ENCODE measurements at places on chromosomes 5 and 9. TPM values are rescaled to one million over a fixed set of nuclear protein-coding genes. Genes with fewer than 3 reads are reported as not detected.

SLC6A3 gene
- not detected for total RNA-seq

SLC27A6 gene
- 0.54 TPM for total RNA-seq

ACOT12 gene
- total RNA-seq, result under 0.01 TPM

BNIP1 gene
- 8.6 TPM for total RNA-seq

IL17B gene
- total RNA-seq, result not detected

NR4A3 gene
- 5.1 TPM for total RNA-seq

SPACA9 gene
- total RNA-seq, result 10.0 TPM

DAB2IP gene
- total RNA-seq, result 0.81 TPM

RXRA gene
- total RNA-seq, result 27.7 TPM

ABCA1 gene
- 21.0 TPM for total RNA-seq

CDO1 gene
- total RNA-seq, result 0.27 TPM

TAF11L11 gene
- not detected for total RNA-seq

PDGFRB gene
- total RNA-seq, result 0.54 TPM
